ENCODE measurements at places on chromosomes 3 and 15. TPM values are rescaled to one million over a fixed set of nuclear protein-coding genes. Genes with fewer than 3 reads are reported as not detected.

DNA sequence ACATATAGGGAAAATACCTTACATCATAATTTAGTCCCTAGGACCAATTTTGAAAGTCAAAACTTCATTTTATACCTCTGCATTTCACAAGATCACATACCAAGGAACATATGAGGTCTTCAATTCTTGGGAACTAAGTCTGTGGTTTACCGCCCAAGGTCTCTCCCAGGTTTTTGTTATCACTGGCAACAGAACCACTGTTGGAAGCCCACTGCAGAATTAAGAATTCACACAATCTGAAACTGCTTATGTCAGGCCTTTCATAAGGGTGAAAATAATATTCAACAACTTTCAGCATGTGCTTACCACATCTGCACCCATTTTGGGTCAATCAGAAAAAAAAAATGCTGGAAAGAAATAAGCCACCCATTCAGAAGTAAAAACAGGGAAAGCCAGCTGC is 107.2 kb upstream of the MME start:
- DNase-seq: no peak

GRCh38 chr3:3707858-3708768 is 91.1 kb upstream of the LRRN1 start:
- no peak for DNase-seq

Gene RAB6B
- 2.8 TPM for total RNA-seq

Gene ELL3
- 5.1 TPM for total RNA-seq

DNA sequence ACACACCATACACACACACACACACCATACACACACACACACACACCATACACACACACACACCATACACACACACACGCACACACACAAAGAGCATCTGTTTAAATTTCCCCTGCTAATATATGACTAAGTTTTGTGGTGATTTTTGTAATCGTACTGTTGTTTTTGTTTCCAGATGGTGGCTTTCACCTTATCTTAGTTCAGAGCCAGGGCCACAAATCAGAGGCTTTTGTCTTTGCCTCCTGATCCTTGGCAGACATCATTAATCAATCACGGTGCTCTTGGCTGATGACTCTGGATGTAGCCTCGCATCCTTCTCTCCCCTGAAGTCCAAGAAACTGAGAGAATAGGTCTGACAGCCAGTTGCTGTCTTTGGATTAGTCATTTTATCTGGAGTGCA is 52.1 kb downstream of the EDEM1 start:
- peak; percentile 68 for DNase-seq

DNA sequence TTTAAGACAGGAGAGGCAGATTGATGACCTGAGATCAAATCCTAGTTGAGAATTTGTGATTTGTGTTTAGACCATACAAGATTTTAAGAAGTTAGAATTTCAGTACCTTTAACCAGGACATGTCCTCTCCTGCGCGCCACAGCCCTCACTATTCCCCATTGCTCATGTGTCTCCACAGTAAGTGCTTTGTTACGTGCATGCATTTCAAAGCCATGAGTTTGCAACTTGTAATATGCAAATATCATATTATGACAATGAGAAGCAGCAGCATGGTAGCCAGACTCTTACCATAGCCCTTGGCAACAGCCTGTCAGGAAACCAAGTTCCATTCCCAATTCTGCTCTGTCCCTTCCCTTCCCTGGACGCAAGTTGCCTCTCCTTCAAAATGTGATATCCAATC is 73.3 kb upstream of the ATP13A5 start:
- no peak for DNase-seq

- no peak for DNase-seq
Measured at GRCh38 chr3:107710851-107711250, 188.1 kb downstream of the BBX start.

- no peak for DNase-seq
Measured at GRCh38 chr3:79369306-79369705, 398.5 kb downstream of the ROBO1 start.

DNA sequence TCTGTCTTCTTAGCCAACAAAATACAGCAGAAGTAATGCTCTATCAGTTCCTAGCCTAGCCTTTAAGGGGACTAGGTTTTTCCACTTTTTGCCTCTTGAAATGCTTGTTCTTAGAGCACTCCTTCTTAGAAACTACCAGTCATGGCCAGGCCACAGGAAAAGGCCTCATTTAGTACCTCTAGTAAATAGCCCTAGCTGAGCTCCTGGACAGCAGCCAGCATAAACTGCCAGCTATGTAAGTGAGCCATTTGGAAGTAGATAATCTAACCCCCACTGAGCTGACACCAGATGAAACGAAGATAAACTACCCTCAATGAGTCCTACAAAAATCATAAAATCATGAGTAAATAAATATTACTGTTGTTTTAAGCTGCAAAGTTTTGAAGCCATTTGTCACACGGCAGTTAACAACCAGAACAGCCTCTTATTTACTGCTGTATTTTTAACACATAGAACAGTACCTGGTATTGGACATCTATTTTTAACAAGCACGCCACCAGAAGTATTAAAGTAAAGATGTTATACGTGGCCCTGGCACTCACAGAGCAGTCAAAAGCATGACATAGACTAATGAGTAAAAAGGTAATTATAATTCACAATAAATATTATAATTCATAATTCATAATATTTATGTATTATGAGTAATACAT is 12.0 kb downstream of the TBC1D5 start:
- DNase-seq: no peak

DNA sequence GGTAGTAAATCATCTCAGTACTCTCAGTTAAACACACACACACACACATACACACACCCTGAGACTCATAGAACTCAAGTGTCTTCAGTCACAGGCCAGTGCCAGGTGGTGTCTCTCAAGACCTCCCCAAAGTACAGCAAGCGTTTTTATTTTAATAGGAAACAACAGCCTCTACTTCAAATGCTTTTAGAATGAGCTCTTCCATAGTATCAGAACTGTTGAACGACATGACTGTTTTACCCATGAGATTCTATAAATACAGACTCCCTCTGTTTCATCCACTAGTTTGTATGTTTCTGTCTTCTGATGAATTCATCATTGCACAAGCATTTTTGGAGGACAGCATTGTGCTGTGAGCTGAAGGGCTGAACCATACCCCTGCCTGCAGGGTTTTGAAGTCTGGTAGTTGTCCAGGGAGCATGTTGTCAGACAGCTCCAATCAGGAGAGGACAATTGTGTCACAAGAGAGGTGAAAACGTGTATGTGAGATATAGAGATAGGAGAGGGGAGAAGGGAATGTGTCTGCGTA is 201.0 kb upstream of the BCL6 start:
- DNase-seq: no peak

- no peak for DNase-seq
Measured at GRCh38 chr15:100686725-100687473, 84.5 kb downstream of the ASB7 start.
